ENCODE measurements at places on chromosomes 2 and 18.
A peak's percentile ranks its signal among the peaks of the same experiment; 100 is the strongest.

DNA sequence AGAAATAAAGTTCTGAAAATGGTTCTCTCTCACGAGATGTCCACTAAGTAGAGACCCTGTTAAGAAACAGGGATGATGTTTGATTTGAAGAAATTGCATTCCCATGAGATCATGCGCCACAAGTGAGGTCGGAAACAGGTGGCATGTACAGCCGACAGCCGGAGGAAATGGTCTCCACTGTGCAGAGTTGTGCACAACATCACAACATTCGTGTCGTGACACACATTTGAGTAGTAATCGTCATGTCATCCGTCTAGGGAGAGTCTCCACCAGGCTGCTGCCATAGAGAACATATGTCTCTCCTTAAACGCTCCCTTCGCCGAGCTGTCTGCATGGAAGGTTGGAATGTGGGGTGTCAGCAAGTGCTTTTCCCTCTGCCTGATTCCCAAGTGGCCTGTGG lies 84.7 kb downstream of the ASAP2 start:
- no peak for DNase-seq

GRCh38 chr2:216619411-216620393 lies 13.5 kb upstream of the IGFBP2 start:
- no peak for DNase-seq

- no peak for DNase-seq
Measured at GRCh38 chr2:18167871-18168270, 289.4 kb downstream of the KCNS3 start.

GRCh38 chr2:23571527-23572282 lies 186.7 kb downstream of the KLHL29 start:
- DNase-seq, result no peak

DNA sequence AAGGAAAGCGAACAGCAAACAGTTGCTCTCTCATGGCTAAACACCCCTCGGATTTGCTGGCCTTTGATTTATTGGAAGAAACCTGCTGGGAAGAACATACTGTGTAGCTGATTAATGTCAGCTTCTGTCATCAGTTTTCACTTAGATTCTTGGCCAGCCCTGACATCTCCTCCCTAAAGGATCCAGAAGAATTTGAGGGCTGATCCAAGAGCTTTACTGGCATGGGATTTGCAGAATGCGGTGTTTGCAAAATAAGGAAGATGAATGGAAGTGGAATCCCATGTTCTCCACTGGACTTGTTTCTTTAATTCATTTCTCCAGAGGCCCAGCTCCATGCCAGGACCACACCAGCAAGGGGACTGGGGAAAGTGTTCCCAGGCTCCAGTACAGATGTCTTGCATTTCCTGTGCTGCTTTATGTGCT lies 80.5 kb downstream of the RDH14 start:
- DNase-seq, result no peak

DNA sequence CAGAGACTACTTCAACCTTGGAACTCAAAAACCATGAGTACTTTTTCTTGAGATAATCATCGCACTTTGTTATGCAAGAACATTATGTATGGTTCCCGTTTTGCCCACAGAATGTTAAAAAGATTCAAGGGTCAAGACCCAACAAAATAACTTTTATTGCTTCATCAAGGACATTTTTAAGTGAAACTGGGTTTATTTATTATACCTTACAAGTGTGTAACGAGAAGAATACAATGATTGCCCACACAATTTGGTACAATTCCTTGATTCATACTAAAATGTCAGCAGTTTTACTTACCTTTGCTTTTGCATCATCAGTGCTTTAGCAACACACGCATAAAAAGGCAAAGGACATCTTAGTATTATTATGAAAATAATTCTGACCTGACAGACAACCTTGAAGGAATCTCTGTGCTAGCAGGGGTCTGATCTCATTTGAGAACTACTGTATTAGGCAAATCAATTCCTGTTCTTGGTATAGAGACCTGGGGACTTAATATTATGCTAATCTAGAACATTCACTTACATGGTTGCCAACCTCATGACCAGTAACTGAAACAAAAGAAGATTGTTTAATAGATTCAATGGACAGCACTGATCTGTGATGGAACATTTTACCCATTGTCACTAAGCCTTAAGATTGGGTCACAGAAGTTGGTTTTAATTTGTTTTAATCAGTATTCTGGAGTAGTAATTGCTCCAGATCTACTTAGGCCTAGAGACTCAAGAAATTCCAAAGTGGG lies 16.2 kb downstream of the CCDC88A start:
- no peak for DNase-seq

DNA sequence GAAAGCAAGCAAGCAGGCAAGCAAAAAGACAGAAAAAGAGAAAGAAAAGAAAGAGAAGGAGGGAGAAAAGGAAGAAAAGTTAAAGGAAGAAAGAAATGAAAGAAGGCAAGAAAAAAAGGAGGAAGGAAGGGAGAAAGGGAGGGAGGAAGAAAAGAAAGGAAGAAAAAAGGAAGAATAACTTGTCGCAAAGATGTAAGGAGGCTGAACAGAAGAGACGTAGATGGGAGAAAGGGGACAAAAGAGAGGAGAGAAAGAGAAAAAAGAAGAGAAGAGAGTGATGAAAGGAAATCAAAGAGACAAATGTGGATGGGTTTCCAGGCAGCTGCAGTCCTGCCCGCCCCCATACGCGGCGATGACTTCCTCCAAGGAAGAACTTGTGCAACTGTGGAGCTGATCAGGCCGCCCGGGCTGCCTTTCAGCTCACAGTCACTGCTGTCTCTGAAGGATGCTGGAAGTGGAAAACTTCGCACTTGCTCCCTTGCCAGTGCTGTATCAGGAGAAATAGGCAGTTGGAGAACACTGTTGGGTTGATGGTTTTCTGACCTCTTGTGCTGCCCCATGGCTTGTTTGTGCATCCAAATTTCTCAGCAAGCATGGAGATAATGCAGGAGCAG lies 52.9 kb downstream of the TRIB2 start:
- DNase-seq, result no peak

DNA sequence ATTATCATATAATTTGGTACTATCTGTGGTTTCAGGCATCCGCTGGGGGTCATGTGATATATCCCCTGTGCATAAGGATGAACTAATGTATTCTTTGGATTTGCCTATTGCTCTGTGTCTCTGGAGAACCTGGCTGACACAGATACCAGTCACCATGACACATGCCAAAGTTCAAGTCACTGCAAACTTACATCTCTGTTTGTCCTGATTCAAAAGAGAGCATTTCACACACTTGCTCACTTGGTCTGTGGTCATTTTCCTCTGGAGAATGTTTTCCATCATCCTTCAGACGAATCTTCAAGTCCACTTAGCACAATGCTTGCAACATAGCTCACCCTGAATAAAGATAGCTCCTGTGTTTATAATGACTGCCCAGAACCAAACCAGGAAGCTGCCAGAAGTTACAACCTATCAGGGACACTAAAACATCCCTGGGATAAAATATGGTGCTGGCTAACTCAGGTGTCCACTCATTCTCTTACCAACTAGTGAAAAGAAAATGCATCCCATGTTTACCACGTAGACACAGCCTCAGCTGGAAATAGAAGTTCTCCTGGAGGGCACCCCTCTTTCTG lies 18.1 kb downstream of the SULT1C3 start:
- no peak for DNase-seq

GRCh38 chr18:70250781-70251180 lies 38.1 kb upstream of the SOCS6 start:
- DNase-seq, result no peak

DNA sequence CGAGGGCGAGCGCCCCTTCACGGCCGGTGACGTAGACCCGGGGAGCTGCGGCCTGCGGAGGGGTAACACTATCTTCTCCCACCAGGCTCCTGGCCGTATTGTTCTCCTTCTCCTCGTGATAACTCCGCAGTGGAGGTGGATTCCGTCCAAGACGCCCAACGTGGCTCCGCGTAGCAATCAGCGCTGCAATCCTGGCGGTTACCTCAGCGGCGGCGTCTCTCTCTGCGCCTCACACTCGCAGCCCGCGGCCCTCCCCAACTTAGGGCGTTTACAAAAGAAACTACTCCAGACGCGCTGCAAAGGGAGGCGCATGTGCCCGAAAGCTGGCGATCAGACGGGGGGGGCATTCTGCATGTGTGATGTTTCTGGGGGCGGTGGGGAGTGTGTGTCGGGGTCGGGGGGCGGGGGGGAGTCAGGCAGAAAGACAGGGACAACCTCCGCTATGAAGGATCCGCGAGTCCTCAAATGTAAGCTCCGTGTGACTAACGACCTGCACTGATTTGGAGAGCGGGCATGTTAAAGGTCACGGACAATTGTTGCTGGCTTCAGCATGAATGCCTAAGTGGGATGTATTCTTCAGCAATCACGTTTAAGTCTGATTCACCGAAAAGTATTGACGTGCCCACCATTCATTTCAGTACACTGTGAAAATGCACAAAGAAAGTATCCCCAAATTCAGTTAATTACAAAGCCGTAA lies 1.3 kb upstream of the ZNF516 start:
- no peak for DNase-seq

DNA sequence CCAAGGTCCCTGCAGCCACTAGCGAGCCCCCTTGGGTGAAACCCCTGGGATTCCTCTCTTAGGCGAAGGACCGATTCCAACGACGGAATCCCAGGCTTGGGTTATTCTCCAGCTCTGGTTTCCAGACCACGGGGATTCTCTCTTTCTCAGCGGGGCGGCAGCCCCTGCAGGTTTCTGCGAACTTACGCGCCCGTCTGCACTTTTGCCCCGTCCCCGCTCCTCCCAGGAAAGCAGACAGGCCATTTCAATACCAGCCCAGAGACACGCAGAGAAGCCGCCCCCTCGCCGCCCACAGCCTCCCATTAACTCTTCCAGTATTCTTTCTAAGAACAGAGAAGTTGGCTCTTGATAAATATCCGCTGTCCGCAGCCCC lies 1.2 kb downstream of the CBLN2 start:
- DNase-seq, result no peak

- DNase-seq, result peak; percentile 66
Measured at GRCh38 chr2:74513605-74514367, 464 bp upstream of the TLX2 start.

DNA sequence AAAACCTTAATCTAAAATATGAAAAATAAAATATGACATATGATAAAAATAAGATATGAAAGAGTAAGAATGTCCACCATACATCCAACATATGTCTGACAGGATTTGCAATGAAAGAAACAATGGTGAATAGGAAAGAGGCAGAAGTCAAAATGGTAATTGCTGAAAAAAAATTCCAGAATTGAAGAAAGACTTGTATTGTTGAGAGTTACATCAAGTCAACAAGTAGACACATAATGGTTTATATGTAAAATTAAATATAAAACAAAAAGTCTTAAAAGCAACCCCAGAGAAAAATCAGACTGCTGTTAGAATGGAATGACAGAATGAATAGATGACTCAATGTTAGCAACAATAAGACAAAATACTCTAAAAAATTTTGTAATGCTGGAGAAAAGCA lies 255.1 kb downstream of the DOK6 start:
- no peak for DNase-seq

DNA sequence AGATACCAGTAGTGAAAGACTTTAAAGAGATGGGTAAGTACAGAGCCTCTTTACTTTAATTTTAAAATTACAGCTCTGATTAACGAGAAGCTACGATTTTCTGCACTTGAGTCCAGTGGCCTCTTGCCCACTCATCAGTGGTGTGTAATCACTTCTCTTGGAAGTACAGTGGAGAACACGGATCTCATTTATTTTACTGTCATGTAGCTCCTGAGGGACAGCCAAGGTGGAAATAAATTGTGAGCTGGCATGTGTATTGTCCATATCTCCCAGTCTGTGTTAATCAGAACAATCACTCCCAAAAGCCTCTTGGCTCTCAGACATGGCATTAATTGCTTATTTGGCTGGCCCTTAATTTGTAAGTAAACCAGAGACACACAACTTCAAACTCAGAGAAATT lies 69.4 kb downstream of the LOXHD1 start:
- DNase-seq, result no peak

DNA sequence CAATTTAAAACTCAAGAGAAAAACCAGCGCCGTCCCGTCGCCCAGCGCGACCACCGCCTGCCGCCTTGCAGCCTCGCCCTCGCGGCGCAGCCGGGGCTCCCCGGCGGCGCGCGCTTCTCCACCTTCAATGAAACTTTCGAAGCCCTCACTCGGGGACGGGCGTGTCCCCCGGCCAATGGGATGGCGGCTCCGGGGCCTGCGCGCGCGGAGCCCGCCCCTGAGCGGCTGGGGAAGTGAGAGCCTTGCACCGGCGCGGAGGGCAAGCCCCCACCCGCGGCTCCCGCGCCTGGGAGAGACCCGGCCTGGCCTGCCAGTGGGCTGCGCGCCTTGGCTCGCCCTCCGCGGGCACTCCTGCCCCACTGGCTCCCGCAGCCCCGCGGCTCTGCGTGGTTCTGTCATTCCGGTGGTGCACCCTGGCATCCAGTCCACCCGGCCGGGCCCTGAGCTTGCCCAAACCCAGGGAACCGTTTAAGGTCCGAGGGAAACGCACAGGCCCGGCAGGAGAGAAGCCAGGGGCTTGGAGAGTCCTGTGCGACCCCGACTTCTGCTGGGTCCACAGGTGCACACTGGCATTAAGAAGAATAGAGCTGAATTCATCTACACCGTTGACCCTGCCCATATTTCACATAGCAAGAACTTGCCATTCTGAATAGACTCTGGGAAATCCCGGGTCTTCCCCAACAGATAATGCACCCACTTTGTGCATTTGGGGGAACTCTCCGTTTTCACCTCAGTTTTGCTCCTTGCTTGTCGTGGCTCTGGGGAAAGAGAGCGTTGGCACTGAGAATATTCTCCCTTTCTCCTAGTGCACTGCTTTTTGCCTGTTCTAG lies at the start of gene PIEZO2:
Gene PIEZO2 (minus strand): TSS at position 129 of the 830 bp plus-strand sequence. CDS start 981 bp downstream, outside the sequence.
- DNase-seq, result no peak

DNA sequence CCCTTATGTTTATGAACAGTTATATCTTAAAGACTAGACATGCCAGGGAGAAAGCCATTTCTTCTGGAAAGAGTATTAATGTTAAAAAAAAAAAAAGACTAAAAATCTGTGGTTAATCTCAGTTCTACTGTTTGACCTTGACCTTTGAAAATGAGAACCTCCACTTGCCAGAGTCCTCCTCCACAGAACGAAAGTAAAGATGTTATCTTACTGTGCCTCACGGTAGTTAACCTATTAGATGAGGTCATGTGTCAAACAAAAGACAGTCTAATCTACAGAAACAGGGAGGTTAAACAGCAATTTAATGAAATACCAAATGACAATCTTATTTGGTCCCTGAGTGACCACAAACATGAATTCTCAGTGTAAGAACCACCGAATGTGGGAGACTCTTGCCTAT lies 51.2 kb downstream of the SLC14A2 start:
- DNase-seq, result no peak

GRCh38 chr2:201860636-201861066 lies 54.3 kb downstream of the CDK15 start:
- peak; percentile 57 for DNase-seq

GRCh38 chr18:2183432-2183831 lies 387.9 kb downstream of the METTL4 start:
- no peak for DNase-seq
